ENCODE measurements at places on chromosomes 13 and 19.

GRCh38 chr13:58667096-58667495 is 1035.6 kb downstream of the PCDH17 start:
- DNase-seq, result no peak

DNA sequence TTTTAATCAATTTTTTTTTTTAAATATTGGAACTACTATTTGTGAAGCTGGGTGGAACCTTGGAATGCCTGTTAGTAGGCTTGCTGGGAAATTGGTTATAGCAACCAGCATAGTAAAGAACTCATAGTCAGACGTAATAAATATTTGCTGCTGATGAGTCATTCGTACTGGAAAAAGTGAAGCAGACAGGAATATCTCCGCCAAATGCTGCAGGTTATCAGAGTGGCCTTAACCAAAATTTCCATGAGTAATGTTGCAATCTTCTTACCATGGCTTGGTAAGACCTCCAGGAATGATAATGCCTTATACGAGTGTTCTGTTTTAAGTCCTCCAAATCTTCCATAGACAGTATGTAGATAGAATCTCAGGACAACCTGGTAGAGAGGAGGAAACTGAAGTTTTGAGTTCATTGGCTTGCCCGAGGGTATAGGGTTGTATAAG is 34.2 kb downstream of the MBNL2 start:
- DNase-seq, result no peak

DNA sequence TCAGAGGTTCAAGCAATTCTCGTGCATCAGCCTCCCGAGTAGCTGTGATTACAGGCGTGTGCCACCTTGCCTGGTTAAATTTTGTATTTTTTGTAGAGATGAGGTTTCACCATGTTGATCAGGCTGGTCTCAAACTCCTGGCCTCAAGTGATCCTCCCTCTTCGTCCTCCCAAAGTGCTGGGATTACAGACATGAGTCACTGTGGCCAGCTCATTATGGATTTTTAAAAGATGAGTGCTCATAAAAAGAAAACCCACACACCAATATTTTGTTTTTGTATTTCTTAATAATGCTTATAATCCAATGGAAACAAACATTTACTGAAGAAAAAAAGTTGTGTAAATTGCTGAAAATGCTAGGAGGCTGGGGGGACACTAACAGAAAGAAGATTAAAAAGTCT is 5.0 kb upstream of the MICU2 start:
- DNase-seq, result no peak

DNA sequence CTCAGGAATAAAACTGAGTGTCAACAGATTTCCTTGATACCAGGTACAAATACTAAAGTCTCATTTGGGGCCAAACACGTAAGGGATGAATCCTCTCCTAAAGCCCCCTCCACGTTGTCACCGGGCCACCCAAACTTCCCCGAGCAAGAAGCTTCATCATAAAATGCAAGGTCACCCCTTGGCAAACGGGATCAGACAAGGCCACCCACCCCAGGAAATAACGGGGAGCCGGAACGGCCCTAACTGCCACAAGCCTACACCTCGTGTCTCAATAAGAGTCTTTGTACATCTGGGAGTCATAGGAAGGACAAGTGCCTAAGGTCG is 717 bp downstream of the EEF2 start:
- no peak for DNase-seq

DNA sequence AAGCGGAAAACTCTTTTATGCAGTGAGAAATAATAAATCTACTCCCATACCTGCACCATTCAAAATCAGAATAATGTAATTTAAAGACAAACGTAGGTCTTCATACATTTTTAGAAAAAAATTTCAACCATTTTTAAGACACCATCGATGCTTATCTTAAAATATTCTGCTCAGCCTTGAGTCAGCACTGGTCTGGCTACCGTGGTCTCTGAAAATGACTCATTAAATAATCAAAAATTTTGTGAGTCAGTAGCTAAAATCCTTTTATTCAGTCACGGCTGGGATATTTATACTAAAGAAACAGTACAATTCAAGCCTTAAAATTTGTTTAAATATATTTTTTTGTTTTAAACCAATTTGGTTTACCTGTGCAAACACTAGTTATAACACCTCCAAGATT is 2862.8 kb upstream of the PCDH20 start:
- DNase-seq, result no peak

GRCh38 chr19:39692822-39693221 is 11.5 kb upstream of the LGALS14 start:
- DNase-seq, result no peak

DNA sequence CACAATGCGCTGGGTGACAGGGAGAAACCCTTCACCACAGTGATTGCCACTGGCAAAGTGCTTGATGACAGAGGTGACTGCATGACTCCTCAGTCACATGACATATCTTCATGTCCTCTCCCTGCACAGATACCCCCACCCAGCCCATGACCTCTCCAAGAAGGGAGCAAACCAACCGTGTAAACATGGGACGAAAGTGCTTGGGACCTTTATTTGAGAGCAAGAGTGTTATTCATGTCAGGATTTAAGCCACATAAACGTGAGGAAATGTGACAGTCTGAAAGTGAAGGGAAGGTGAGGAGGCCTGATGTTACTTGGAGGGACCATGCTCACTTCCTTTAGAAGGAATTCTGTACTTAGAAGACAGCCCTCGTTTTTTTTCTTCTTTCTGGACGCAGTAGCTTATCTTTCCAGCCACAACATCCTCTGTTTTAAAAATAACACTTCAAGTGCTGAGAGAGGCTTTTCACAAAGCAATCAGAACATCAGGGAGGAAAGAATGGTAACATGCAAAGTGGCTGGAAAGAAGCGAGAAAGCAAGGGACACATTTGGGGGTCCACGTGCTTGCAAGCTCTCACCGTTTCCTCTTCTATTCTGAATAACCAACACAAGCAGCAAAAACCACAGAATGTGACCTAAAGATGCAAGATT is 35.6 kb downstream of the EPS15L1 start:
- no peak for DNase-seq

GRCh38 chr13:106481919-106482318 is 53.5 kb downstream of the EFNB2 start:
- no peak for DNase-seq

- DNase-seq, result no peak
Measured at GRCh38 chr13:77358001-77358400, 31.1 kb upstream of the MYCBP2 start.

GRCh38 chr19:35142606-35143230 is 337 bp upstream of the FXYD7 start:
- peak; percentile 79 for DNase-seq

DNA sequence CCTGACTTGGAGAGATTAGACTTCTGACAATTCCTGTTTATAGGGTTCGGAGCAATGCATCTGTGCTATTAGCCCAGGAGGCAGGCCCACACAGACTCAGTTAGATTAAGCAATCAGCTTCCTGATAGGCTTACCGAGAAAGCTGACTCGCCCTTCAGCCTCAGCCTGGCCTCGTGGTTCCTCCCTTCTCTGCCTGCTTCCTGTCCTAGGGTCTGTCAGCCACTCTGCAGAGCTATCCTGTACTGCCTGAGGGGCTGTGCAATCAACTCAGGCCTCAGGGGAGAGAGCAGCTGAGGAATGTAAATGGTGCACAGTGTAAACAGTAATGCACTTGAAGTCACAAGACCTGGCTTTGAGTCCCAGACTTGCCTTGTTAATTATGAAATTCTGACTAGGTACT is 30.7 kb downstream of the HTR2A start:
- DNase-seq, result peak; percentile 40

GRCh38 chr19:6773323-6773931 is 919 bp downstream of the VAV1 start:
- peak; percentile 66 for DNase-seq

- no peak for DNase-seq
Measured at GRCh38 chr13:75153386-75153785, 328.6 kb downstream of the TBC1D4 start.

GRCh38 chr19:37954421-37954874 is 47.4 kb downstream of the SIPA1L3 start:
- DNase-seq, result no peak

DNA sequence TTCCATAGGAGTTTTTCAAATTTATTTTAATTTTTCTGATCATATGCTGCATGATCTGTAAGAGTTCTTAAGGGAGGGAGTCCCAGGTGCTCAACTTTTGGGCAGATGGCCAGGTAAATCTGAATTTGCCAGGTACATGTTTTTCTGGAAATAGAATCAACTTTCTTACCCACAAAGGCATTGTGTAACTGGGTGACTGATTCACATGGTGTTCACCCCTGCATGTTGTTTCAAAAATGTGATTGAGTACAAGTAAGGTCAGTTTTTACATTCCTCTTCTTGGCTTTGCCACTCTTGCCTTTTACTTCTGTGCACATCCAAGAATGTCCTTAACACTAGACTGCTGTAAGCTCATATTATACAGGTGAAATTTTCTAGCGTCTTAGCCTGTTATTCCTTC is 30.4 kb downstream of the RB1 start:
- no peak for DNase-seq

GRCh38 chr13:34805347-34805746 is 136.7 kb upstream of the NBEA start:
- DNase-seq, result no peak

DNA sequence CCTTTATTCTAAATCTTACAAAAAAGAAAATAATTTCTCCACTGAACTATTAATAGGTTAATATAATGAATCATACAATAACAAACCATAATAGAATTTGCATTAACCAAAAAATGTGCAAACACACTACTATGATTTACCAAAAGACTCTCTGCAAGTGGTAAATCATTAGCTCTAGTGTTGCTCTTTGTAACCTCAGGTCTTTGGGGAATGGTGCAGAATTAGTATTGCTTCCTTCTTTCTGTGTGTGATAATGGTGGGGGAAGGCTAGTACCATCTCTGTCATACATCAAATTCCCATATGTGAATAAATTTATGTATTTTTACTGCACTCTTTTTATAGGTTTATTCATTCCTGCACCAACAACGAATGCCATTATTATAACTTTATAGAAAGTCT is 105.1 kb downstream of the COG6 start:
- no peak for DNase-seq

DNA sequence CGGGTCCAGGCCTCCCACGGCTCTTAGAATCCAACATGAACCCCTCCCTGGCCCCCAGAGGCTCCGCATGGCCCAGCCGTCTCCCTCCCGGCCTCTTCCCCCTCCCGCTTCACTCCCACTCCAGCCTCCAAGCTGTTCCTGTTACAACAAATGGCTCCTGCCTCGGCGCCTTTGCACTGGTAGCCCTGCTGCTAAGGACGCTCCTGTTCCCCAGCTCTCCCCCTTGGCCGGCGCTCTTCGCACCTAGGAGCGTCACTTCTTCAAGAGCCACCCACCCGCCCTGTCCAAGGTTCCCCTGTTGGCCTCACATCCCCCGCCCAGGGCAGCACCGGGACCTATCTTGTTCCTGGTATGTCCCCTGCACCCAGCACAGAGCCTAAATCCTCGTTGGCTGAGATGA is 9.4 kb downstream of the CCDC124 start:
- no peak for DNase-seq

DNA sequence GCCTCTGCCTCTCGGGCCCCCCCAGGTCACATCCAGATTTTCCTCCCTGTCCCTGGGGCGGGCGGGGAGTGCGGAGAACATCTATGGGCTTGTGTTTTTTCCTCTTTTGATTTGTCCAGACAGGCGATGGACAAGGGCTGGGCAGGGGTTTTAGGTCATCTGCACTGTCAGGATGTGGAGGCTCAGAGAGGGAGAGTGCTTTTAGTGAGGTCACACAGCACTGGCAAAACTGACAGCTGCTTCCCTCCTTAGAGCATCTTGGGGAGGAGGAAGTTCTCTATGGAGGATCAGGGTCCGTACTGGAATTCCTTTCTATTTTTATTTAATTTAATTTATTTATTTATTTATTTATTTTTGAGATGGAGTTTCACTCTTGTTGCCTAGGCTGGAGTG is 38.9 kb downstream of the NFIC start:
- no peak for DNase-seq

GRCh38 chr19:15284896-15285295 is 47.4 kb downstream of the BRD4 start:
- DNase-seq, result no peak

DNA sequence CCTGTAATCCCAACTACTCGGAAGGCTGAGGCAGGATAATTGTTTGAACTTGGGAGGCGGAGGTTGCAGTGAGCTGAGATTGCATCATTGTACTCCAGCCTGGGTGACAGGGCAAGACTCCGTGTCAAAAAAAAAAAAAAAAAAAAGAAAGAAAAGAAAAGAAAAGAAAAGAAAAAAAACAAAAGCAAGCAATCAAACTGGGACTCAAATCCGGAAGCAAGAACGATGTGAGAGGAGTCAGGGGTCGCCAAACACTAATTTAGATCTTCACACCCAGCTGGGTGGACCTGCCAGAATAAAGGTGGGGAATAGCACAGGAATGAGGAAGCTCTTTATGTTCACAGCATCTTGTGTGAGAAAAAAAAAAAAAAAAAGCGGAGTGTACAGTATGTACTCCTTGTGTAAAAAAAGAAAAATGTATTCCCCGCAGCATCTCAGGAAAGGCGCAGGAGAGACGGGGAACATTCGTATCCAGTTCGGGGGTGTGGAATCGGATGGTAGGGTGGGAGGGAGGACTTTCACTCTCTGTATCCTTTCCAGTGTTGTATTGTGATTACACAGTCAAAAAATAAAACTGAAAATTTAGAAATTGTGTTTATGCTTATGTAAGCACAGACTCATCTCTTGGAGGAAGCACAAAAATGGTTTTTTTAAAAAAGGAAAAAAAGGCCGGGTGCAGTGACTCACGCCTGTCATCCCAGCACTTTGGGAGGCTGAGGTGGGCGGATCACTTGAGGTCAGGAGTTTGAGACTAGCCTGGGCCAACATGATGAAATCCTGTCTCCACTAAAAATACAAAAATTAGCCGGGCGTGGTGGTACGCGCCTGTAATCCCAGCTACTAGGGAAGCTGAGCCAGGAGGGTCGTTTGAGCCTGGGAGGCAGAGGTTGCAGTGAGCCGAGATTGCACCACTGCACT is 7.6 kb downstream of the DNAJB1 start:
- DNase-seq, result no peak

DNA sequence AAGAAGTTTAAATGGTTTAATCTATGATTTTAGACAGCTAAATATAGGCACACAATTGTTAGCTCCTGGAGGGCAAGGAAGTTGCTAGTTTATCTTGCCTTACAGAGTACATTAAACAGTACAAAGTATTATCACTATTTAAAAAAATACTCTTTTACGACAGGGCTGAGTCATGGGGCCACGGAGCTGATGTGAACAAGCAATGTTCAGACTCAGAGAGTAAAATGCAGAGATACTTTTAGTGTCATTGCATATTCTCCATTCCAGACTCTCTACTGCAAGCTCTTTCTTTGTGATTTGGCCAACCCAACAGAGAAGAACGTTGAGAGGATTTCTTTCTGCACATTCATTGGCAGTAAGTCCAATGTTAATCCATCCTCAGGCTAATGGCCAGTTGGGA is 352.4 kb downstream of the SPRY2 start:
- no peak for DNase-seq

DNA sequence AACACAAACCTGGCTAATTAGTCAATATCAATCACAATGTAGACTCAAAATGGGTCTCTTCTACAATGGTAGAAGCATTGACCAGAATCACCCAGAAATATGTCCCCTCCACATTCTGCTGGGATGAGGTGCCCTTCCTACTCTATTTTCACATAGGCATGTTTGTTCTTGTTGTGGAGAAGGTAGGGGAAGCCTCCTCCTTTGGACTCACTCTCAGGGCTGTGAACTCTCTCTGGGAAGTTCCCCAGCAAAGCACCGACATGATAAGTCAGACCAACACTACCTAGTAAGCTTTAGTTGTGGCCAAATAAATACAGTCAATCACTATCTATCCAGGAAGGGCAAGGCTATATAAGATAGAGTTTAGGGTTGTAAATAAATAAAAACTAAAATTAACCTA is 194.5 kb upstream of the UBL3 start:
- no peak for DNase-seq

Data from heart left ventricle (tissue), 16 donors.